Placental pericyte (primary cell): ENCODE measurements at places on chromosomes 16 and 17. TPM values are rescaled to one million over a fixed set of nuclear protein-coding genes. Genes with fewer than 3 reads are reported as not detected.

The LHX1 gene
- not detected in 2 replicates for total RNA-seq

The GSDMA gene
- not detected in 2 replicates for total RNA-seq

The CX3CL1 gene
- 0.44 and 0.57 TPM in 2 replicates for total RNA-seq

The GRAPL gene
- 0.14 TPM in 1 of 2 replicates, not detected in the other for total RNA-seq

The JPH3 gene
- not detected in 2 replicates for total RNA-seq

The ABCC6 gene
- total RNA-seq: 0.29 and 0.44 TPM in 2 replicates
